ENCODE measurements at places on chromosomes 4 and X.

DNA sequence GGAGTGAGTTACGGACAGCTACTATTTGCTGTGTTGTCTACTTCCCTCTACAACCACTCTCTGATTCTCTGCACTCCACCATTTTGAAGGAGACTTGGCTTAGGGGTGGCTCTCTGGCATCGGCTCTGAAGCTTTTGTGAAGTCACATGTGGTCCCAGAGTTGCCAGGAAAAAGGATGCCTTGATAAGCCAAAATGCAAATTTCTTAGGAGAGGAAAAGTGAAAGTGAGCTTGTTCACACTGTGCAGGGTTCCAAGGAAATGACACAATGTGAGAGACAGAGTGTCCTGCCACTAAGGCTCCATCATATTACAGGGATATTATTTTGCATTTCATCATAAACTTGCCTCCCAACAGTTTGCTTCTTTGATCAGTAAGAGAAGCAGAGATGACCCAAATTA lies 7.2 kb downstream of the PHOX2B start:
- DNase-seq, result no peak

GRCh38 chr4:185773419-185773818 lies 38.6 kb downstream of the SORBS2 start:
- DNase-seq, result no peak

DNA sequence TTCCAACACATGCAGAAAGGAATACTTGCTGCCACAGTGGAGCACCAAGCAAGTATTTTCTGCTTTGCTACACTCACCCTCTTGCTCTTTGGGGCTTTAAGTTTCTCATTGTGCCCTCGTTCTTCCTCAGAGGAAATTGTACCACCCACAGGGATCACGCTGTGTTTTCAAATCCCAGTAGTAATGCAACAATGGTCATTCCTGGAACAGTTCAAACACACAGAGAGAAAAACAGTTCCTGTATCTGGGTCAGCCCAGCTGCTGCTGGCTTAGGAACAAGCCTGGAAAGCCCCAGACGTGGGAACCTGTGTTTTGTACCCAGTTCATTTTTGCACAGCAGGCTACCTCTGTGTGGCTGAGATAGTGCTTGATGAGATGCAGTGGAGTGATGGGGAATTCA lies 907.8 kb downstream of the STPG2 start:
- DNase-seq, result peak; percentile 20

DNA sequence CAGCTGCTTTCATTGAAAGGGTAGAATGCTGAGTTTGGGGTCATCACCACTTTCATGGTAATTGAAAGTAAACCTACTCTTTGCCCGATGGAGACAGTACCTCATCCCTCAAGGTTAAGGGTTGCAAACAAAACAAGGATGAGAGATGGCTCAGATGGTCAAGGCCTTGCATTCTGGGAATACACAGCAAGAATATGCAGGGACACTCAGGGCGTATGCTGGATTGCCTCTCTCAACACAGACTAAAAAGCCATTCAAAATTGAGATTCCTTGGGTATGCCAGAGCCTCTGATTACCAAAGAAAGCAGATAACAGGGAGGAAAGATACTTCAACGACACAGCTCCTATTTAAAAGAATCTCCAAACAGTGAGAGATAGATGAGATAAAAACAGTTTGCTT lies 310.4 kb downstream of the ARAP2 start:
- DNase-seq, result no peak

DNA sequence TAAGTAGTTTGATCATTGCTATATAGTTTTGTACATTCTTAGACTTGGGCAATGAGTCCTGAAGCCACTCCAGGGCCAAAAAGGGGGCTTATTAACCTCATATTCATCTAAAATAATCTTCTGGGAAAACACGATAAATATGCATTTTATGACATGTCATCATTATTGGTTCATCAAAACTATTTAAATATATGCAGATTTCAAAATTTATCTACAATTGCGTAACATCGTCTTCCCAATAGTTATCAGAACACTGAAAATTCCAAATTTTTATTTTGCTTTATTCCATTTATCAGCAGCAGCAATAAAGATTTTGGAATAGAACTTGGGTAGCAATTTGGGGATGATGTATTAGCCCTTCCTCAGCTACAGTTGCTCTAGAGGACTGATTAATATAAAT lies 550.0 kb downstream of the IQCM start:
- DNase-seq, result no peak

- no peak for DNase-seq
Measured at GRCh38 chr4:79495447-79495846, 87.4 kb upstream of the GK2 start.

DNA sequence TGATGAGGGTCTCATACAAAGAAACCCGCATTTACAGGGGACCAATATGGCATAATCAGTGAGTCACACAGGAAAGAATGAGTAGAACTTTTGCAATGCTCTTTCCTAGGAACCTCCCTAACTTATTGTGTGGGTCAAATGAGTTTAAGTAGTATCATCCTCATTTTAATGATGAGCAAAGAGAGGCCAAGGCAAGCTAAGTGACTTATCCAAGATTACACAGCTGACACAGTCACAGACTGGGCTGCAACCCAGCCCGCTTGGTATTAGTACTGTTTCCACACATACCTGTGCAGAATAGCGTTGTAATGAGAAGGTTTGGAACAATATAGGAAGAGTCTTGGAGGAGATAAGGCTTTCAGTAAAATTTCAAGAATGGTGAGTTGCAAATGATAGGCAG lies 91.0 kb upstream of the PPP1R2C start:
- DNase-seq, result no peak

DNA sequence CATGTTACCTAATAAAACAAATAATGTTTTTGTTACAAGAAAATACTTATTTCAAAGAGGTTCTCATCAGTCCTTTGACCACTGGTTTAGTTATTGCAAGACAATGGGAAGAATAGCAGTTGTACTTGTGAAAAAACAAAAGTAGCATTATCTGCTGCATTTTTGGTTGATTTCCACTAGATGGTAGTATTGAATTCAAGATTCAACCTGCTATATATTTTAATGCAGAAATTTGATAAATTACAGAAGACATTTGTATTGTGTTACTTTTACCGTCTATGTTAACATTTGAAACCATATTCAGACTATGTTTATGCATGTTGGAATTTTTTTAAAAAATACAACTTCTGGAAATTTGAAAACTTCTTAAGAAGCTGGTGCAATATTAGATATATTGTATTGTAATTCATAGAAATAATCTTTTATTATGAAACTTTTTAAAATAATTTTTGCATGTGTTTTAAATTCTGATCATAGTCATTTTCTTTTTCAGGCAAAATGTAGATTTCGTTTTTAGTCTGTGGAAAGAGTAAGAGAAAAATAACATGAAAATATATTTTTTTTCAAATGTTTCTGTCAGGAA lies 56.4 kb downstream of the SPCS3 start:
- peak; percentile 57 for DNase-seq

DNA sequence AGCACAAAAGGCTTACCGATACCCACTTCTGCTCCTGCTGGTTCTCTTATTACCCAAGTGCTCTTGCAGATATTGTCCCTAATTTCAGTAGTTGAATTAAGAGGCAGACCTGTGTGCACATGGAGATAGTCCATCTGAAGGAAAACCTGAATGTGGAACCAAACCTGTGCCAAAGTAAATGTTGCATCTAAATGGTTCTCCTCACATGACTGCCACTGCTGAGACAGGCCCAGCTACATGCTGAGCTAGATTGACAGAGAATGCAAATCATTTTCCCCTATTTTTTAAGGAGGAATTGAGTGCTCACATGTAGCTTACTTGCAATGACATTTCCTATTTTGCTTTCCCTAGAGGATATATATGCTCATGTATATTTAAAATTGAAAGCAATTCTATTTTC lies 609.1 kb upstream of the TECRL start:
- DNase-seq, result no peak

GRCh38 chr4:87239821-87240220 lies 19.4 kb upstream of the KLHL8 start:
- no peak for DNase-seq

DNA sequence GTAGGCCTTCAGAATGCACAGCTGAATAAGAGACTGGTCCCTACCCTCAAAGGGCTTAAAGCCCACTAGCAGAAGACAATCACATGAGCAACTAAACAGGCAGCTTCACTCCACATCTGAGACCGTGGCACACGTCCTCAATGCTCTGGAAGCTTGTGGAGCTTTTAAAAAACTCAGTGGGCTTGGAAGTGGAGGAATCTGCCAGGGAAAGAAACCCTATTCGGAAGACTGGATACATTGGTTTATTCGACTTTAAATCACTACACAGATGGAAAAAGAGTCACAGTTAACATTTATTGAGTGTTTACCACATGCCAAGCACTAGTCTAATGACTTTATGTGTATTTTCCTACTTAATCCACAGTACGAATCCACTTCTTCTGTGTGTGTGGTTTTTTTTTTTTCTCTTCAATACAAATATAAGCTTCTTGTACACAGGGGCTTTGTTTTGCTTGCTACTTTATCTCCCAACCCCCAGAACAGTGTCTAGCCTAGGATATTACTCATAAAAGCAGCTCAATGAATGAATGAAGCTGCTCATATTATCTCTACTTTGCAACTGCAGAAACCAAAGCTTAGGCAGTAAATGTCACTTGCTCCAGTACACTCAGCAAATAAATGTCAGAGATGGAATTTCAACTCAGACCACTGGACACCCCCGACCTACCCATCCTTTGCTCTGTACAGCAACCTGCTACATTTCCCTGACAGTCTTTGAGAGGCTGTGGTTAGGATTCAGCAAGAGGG lies 137.7 kb downstream of the LDB2 start:
- no peak for DNase-seq

DNA sequence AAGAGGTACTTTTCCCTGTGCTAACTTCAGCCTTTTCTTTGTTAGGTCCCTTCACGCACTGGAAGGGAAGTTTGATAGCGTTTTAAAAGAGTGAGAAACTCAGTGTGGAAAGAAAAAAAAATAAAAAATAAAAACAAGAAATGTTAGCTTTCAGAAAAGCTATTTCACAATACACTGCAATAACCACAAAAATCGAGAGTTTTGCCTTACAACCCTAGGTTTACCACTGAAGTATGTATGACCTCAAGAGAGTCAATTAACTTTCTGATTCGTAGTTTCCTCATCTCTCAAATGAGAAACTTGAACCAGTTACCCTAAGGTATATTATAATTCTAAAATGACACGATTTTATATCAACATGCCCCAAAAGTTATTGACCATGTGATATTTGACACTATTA lies 93.9 kb upstream of the JADE1 start:
- peak; percentile 80 for DNase-seq

GRCh38 chr4:16896881-16897750 lies 1.3 kb downstream of the LDB2 start:
- DNase-seq, result peak; percentile 87

DNA sequence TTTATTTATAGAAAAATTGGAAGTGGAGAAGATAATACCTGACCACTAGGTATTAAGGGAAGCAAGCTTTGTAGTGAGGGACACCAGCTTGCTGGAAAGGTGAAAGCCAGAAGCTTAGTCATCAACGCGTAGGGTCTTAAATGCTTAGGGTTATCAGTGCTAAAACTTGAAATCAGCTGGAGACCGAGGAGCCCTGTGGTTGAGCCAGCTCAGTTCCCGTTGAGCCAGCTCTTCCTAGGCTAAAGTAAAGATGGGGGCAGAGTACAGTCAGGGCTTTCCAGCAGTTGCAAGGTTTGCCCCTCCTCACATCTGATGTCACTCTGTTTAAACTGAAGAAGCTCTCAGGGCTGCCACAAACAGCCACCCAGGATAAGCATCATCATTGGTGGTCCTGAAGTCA lies 240.7 kb downstream of the DCLK2 start:
- no peak for DNase-seq

DNA sequence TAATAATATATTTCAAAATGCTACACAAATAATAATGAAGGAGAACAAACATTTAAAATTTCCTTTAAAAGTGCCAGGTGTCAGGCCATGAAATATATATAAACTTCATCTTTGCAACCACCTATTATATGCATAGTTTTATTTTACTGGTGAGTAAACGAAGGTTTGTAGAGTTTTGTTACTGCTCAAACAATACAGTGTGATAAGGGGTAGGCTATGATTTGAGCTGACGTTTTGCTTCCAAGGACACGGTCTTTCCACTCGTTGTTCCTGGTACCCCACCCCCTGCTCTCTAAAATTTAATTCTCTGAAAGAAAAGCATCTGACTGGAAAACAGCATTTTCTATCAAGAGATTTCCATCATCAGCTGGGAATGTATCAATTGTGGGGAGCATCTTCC lies 27.2 kb upstream of the GPRIN3 start:
- no peak for DNase-seq

DNA sequence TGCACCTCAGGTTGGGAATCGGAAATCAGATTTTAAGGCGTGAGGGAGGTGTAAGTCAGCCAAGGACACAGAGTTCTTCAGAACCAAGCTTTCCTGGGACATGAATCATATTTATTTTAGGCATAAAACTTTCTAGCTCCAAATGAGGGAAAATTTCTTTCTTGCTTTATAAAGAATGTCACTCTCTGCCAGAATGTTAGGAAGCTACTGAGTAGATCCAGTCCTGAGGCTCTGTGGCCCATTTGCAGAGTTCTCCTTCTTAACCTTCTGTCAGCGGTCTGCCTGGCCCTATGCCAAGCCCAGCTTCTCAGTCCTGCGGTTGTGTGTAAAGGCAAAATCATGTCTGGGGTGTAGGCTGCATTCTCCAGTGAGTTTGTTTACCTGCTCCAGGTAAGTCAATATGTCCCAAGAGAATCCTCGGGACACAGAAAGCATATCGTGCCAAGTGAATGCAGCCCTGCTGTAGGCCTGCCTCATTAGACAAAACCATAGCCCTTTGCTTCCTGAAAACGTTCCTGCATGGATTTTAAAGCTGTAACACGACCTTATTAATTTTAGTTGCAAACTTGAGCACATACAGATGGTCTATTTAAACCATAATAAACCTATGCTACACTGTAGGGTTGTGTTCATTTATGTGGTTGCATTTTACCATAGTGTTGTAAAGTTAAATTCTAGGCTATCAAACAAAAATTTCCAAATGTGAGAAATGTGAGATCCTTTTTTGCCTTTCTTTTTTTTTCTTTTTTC lies 29.2 kb upstream of the CCNI start:
- DNase-seq, result peak; percentile 79
